ENCODE measurements at places on chromosomes 16 and 17.

DNA sequence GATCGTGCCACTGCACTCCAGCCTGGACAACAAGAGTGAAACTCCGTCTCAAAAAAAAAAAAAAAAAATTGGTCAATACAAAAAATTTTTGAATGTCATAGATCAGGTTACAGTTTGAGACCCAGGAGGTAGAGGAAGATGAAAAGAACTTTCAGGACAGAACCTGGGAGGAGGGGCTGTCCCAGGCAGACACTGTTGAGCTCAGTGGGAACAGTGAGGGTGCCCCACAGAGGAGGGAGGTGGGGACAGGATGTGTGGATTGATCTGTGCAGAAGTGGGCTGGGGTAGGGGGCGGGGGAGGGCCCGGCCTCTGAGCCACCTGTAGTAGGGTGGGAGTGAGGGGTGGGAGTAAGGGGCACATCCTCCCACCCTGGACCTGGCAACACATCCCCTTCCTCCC lies 58.3 kb downstream of the PRMT7 start:
- no peak for DNase-seq

DNA sequence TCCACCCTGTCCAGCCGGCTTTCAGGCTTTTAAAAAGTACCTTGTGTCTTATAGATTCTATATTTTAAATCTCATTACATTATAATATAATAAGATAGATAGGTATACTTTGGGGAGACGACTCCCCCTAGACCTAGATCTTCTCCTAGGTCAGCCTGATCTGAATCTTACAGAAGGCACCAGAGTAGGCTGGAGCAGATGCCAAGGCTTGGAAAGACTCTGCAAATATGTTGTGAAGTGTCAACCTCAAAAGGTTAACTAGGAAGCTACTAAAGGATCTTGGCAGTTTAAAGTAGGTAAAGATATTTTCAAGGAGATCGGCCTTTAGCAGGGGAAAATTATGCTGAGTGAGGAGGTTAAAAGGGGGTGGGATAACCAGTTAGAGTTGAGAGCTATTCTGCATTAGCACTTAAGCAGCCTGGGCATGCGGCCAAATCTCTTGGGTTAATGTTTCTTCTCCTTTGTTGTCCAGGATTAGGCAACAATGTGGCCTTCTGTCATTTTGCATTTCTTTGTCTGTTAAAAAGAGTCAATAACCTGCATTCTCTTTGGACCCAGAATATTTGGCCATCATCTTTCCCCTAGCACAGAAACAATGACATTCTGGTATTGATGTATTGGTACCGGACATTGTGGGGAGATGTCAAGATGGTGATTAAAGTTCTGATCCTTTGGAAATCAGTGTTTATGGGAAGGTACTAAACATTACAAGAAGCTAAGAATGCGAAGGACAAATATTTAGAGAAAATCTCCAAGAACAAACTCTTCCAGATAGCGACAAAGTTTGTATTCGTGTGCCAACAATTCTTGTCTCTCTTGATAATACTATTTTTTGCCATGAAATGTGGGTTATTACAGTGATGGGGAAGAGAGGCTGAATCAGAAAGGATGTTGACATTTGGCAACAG lies 51.2 kb upstream of the DHX40 start:
- DNase-seq, result no peak

DNA sequence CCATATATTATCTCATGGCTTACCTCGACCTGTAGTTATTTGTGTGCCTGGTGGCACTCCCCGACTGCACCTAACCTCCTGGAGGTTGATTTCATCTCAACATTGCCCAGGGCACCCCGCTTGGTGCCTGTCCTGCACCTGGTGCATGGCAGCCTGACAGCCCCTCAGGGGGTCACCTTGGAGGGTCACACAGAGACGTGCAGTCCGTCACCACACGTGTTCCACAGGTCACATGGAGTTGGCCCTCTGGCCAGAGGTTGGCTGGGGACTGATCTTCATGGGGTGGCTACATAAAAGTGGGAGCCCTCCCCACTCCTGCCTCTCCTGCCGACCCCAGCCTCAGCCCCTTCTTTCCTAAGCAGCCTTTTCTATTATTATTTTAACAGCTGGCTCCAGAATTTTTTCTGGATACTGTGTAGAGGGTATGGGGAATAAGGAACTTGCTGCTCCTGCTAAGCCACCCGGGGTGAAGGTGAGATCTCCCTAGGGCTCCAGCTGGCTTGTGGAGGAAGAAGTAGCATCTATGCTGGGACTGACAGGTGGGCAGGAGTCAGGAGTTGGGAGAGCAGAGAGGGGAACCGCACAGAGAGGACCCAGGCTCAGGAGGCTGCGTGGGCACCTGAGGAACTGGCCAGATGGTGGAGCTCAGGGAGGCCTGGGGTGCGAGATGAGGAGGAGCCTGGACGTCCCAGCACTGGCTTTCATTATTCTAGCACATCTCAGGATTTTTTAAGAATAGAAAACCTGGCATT lies 12.5 kb upstream of the NKD1 start:
- DNase-seq, result no peak

- no peak for DNase-seq
Measured at GRCh38 chr16:84670063-84670462, 21.8 kb downstream of the KLHL36 start.

GRCh38 chr17:46039592-46040186 lies 40.6 kb downstream of the STH start:
- DNase-seq, result no peak

DNA sequence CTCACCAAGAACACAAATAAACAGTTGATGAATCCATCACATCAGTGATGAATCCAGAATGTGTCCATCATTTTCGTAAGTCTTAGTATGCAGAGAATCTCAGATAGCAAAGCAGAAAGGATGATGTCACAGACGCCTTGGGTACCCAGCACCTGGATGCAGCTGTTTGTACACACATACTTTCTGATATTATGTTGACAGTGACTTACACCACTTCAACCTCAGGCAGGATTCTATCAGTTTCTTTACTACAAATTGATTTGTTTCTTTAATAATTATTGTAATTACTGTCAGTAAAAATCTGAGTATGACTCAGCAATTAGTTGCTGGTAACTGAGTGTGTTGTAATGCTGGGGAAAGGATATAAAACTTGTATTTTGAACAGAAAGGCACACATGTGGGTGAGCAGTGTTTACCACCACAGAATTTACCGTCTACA lies 159.8 kb downstream of the RPTOR start:
- DNase-seq, result no peak

- no peak for DNase-seq
Measured at GRCh38 chr17:75642182-75642783, 9.0 kb downstream of the SMIM5 start.

GRCh38 chr16:83102336-83102735 lies 475.6 kb downstream of the CDH13 start:
- DNase-seq, result no peak

- no peak for DNase-seq
Measured at GRCh38 chr17:42153919-42154742, 658 bp downstream of the RAB5C start.

DNA sequence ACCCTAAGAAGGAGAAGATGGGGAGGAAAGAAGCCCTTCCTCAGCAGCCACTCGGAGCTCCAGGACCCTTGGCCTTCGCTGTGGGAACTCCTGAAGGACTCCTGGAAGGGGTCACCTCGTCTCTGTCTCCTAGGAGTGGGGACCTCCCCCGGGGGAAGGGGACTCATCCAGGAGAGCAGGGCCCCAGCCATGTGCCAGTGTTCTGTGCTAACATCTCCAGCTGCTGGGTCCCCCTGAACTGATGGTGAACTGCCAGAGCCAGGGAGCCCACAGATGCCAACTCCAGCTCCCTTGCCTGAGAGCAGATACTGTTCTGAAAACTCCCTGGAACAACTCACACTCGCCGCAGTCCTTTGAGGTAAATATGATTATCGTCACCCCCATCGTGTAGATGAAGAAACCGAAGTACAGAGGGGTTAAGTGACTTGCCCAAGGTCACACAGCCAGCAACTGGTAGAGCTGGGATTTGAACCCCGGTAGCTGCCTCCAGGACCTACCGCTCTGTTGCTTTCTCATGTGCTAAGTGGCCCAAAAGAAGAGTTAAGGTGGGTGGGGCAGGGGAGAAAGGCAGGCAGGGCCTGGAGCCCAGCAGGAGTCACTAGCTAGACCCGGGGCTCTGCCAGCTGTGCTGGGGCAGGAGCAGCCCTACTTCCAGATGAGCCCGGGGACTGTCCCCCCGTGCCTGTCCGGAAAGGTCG lies 10.5 kb downstream of the TIMM22 start:
- no peak for DNase-seq

DNA sequence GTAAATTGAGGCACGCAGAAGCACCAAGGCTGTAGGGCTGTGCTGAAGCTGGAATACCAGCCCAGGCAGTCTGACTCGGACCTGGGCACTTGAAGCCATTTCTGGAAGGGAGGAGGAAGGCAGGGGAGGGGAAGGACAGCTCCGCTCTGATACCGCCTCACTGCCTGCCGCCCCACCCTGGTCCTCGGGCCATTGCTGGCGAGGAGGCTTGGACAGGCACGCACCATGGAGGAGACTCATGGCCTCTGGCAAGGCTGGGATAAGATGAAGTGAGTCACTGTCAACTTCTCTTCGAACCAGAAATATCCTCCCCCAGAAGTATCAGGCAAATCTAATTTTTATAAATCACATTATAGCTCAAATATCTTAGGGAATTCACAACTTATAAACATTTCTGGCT lies 81.3 kb downstream of the SDK2 start:
- no peak for DNase-seq

GRCh38 chr17:82957469-82957795 lies 117.6 kb upstream of the ZNF750 start:
- DNase-seq, result no peak

DNA sequence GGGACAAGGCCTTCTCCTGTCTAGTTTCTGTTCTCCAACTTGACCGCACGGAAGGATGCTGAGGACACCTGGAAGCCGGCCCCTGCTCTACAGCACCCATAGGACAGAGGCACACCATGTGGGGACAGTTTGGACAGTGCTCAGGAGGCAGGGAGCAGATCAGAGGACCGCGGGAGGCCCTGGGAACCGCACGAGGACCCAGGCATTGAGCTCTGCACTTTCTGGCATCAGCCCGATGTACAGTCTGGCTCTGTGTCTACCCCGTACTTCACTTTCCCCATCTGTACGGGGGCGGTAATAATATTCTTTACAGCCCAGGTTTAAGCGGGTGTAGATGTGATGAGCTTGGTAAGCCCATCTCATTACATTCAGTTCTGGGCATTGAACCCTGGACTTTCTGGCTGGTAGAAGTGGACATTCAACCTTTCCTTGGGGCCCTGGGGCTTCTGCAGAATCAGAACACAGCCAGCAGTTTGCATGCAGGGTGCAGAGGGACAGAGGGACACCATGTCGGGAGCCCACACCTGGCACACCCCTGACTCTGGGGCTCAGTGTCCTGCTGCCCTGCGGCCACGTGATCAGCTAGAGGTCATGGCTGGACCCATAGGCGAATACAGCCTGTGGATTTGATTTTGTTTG lies 258.7 kb downstream of the SEC14L1 start:
- DNase-seq, result no peak

DNA sequence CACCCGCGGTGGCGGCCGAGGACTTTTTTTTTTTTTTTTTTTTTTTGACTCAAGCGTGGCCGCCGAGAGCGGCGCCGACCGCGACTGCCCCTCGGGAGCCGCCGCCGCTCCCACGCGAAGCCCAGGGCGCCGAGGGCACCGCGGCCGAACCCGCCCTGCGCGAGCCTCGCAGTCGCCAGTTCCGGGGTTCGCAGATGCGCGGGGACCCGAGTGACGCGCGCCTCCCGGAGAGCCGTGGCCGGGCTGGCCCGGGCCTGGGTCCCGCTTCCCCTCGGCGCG lies 1.1 kb downstream of the METRNL start:
- no peak for DNase-seq

DNA sequence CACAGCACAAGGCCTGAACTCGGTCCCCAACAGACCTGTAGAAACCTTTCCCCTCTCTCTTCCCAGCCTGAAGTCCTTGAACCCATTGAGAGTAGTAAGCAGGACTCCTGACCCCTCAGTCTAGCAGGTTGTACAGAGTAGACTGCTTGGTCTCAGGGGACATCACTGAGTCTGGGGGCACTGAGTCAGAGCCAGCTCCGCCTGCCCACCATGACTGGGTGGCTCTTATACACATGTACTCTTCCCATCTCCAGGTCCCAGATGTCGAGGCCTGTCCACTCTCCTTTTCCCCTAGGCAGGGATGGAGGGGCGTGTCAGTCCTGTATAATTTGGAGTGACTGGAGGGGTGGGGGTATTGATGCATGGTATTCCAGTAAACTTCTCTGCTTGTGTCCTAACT lies 23.5 kb downstream of the LIG3 start:
- DNase-seq, result no peak

- no peak for DNase-seq
Measured at GRCh38 chr16:10688726-10689125, 6.0 kb downstream of the TEKT5 start.

GRCh38 chr17:34178092-34178491 lies 77.0 kb upstream of the CCL2 start:
- no peak for DNase-seq

DNA sequence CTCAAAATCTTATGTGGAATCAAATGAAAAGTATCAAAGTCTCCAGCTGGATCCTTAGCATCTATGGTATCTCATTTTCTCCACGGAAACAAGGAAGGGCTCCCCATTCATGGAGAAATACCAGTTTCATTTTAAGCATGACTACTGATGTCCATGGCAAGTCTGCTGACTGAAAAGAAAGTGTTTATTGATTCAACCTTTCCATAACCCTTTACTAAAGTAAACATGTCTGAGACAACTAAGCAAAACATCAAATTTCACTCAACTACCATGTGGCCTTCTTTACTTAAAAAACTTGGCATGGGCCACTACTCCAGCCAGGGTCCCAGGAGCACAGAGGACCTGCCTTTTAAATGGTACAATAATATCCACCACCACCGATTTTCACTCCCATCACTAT lies 928.0 kb upstream of the SOX9 start:
- no peak for DNase-seq

DNA sequence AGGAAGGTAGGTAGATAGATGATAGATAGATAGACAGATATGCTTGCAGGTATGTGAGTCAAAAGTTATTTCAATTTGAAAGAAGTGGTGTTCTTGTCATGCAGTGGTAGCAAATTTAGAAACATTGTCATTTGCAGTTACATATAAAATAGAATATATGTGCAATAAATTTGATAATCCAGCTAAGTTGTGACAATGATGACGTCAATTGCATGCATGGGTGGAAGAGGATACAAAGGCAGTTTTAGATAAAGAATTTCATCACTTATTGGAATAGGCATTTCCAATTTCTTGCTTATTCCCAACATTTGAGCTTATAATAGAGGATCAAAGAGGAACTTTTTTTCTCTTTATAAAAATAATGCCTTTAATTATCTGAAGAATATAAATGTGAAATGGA lies 99.2 kb upstream of the KCNJ16 start:
- no peak for DNase-seq

DNA sequence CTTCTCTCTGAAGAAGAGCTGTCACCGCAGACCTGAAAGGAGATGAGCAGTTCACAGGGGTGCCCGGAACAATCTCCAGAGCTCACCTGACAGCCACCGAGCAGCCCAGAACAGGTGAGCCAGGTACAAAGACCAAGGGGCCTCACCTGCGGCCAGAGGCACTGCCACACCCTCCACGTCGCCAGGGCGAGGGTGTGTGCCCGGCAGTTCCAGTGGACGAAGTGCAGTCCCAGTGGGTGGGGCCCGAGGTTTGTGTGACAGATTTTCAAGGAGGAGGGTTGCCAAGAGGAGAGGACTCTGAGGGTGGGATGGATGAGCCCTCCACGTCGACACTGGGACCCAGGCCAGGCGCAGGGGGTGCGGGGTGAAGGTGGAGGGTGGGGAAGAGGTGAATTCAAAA lies 61.7 kb downstream of the SMPD3 start:
- DNase-seq, result no peak
